Fibroblast of skin of right quadriceps (primary cell): ENCODE measurements at places on chromosomes 6 and 20.

DNA sequence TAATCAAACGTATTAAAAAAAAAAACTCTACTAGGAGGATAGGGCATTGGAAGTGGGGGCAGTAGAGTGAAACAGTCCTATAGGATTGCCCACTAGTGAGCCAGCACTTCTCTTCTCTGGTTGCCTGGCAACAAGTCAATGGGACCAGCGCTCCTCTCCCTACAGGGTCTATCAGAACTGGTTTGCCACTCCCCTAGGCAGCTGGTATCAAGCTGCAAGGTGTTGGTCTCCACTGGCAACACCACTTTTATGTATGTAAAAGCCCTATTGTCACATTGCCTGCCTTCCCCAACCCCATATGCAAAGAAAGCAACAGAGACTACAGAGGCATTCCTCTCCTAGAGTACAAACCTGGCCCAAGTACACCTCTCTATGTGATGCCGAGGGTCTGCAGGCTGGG lies 166.9 kb upstream of the MCHR2 start:
- DNase-seq = no peak

DNA sequence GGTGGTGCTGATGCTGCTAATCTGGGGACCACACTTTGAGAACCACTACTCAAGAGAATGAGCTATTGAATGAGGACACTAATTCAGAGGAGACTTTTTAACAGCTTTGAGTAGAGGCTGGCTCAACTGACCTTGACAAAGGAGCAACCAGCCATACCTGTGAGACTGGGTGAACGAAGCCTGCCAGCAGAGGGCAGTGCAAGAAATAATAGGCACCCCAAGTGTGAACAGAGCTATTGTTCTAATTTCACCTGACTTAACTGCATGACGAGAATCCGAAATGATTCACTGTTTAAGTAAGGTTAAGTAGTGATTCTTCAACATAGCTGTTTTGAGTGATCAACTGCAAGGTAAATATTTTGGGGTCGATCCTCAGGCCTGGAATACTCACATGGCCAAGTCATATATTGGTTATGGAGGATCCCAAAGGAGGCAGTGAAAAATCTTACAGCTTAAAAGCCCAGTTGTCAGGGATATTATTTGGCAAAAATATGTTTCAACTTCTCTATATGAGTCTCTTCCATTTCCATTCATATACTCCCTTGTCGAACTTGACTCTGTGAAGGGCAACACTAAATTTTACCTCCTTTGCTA lies 550.5 kb upstream of the MARCKS start:
- no peak for DNase-seq

GRCh38 chr6:167573461-167574215 lies 248.8 kb downstream of the TTLL2 start:
- no peak for DNase-seq

DNA sequence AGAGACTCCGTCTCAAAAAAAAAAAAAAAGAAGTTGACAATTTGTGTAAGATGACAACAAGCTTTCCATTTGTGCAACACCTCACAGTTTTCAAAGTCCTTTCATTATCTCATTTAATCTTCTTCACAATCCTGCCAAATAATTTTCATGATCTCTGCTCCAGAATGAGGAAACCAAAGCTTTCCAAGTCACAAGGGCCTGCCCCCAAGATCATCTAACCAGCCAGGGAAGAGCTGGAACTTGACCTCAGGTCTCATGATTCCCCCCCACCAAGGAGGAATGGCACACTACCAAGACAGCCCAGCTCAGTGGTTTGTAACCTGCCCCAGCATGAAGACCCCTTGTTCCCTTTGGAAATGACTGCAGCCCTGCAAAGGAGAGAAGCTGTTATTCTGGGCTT lies 74.0 kb upstream of the PIM1 start:
- DNase-seq = no peak

DNA sequence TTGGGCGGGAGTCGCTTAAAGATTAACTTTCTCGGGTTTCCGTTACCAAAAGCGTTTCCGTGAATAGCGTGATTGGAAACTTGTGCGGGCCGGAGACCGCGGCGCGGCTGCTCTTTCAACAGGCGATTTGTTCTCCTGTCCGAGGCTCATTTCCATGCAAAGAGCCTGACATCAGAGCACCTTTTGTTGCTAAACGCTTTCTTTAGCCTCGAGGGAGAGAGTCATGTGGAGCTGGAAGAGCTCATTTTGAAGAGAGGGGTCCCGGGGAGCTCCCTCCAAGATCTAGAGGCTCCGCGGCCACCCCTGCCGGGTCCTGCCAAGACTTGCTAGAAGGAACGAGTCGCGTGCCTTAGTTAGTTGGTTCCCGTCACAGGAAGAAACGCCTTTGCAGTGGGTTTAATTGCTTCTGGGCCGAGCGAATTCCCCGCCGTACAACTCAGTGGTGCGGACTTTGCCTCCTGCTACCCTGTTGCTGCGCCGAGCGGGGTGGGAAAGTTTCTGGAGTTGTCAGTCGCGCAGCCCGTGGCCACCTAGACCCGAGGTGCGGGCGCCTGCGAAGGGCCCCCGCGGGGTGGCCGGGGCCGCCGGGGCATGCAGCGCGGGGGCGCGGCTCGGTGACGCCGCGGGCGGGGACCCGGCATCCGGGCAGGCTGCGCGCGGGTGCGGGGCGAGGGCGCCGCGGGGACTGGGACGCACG lies at the start of gene SASH1:
TSS of gene SASH1 (plus strand) at position 489 of the 697 bp plus-strand sequence. CDS start 230 bp downstream, outside the sequence.
- peak; percentile 73 for DNase-seq

DNA sequence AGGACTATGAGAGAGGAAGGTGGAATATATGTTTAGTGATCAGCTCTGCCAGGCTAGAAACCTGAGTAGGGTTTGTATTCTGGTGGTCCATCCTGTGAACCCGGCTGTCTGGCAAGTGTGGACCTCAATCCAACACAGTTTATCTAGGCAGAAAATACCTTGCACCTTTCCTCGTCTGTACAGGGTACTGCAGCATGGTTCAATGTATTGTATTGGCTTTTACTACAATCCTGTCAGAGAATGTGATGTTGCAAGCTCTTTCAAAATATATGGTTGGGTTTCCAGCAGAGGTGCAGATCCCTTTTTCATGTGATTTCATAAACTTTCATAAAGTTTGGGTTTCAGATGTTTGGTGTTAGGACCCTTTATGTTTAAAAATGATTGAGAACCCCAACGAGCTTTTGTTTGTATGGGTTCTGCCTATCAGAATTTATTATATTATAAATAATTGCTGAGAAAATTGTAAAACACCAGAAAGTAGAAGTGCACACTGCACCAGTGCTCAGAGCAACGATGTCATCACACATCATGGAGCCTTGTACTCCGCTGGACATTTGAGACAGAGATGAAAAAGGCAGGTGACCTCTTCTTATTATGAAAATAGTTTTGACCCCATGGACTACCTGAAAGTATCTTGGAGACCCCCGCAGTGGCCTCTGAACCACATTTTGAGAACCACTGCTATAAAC lies 106.6 kb downstream of the RTN4IP1 start:
- DNase-seq = no peak

DNA sequence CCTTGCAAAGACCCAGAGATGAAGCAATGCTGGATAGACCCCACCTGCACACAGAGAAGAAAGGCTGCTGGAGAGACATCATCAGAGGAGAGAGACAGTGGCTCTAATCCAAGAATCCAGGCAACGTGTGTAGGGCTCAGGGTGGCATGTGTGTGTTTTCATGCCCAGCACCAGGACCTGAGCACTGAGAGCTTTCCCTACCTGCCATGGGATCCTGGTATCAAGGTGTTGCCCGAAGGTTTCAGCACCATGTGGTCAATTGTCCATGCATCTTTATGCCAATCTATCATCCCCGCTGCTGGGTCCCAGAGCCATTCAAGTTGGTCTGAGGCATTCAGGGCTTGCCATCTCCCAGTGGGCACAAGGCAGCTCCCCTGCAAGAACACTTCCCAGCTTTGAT lies 7.5 kb upstream of the CD93 start:
- no peak for DNase-seq

GRCh38 chr6:150890346-150890745 lies 24.8 kb downstream of the MTHFD1L start:
- no peak for DNase-seq
